ENCODE measurements at places on chromosomes 12 and 14.

DNA sequence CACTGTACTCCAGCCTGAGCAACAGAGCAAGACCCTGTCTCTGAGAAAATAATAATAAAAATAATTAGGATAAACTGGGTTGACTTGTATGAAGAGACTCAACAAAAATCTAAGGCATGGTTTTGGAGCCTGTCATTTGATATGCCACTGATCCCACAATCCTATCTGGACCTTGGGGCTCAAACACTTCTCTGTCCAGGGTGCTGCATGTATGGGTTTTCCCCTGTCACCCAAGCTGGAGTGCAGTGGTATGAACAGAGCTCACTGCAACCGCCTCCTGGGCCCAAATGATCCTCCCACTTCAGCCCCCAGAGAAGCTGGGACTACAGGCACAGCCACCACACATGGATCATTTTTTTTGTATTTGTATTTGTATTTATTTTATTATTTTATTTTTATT is 5.3 kb upstream of the VSIG10 start:
- DNase-seq = no peak

DNA sequence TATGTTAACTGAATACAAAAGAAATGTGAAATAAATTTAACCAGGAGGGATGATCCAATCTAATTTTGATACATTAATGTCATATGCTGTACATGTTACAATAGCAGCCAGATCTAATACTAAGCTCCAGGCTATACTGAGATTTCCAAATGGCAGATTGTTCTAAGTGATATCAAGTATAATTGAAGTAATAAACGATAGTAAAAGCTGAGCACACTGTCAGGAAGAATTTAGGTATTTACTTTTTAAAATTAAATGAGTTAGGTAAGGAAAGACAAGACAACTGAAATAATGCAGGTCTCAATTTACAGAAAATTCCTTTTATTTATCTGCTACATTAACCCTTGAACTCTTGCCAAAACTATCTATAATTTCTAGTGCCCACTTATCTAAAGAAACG is 39.9 kb downstream of the INSM2 start:
- no peak for DNase-seq

- peak; percentile 92 for DNase-seq
Measured at GRCh38 chr12:685388-685787, 22.1 kb upstream of the NINJ2 start.

DNA sequence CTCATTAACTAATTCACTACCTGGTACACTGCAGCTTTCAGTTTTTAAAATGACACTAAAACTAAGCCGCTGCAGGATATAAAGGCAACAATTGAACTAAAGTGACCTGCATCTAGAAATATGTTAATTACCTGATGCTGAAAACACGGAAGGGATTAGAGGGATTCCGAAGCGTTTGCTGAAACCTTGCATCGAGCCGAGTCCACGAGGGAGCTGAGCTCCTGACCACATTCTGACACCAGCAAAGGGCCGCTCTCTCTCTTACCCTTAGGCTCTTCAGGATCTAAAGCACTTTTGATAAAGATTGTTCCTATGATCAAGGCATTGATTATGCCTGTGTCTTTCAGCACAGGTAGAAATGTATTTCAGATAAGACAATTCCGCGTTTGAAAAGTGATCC is 59.5 kb upstream of the CDKN3 start:
- DNase-seq = no peak

DNA sequence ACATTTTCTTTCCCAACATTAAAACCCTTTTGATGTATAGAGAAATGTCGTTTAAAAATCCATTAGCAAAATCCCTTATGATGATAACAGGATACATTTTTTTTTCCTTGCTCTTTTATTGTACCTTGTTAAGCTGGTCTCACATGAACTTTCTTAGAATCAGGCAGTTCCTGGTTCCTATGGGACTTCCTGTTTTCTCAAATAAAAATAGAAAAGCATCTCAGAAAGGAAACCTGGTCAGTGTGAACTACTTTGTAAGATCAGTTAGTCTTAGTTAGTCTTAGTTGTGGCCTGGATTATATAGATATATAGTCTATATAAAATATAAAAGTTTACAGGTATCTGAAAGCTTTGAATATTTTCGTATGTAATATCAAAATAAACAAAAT is 40.3 kb downstream of the LEMD3 start:
- DNase-seq = no peak

- no peak for DNase-seq
Measured at GRCh38 chr14:75001261-75001660, 1.5 kb upstream of the EIF2B2 start.

GRCh38 chr14:75050852-75051555 is at the start of gene MLH3:
MLH3 (minus strand) TSS chr14:75051467; CDS start chr14:75049655, 1,812 bp downstream.
- DNase-seq = peak; percentile 72

DNA sequence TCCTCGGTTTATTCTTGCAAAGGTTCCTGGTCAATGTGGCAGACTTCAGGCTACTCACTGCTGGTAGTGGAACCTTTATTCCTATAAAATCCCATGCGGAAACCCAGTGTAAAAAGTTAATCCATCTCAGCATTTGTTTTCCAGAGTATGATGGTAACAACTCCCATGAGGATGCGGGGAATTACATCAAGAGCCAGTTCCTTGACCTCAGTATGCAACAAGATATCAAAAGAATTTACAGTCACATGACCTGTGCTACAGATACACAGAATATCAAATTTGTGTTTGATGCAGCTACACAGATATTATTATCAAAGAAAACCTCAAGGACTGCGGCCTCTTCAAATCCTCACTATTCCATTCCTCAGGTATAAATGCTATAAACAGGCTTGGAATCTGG is 19.3 kb downstream of the CPM start:
- no peak for DNase-seq

- peak; percentile 39 for DNase-seq
Measured at GRCh38 chr12:69070319-69071090, 137.5 kb upstream of the CPM start.

DNA sequence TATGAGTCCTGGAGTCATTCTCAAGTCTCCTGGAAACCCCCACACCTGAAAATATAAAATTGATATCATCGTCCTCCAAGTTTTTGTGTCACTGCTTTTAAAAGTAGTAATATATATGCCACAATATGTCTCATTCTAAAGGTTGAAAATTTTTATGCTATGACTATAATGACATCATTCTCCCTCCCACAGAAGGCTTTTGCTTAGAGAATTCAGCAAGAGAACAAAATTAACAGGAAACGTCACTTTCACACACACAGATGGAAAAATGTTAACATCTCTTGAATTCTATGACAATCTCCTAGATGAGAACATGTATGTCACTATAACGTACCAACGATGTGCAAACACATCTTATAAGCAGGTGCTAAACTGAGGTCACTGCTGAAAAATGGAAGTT is 498.3 kb downstream of the FOXG1 start:
- DNase-seq = no peak

GRCh38 chr12:70635755-70636154 is 1.5 kb downstream of the PTPRB start:
- no peak for DNase-seq

DNA sequence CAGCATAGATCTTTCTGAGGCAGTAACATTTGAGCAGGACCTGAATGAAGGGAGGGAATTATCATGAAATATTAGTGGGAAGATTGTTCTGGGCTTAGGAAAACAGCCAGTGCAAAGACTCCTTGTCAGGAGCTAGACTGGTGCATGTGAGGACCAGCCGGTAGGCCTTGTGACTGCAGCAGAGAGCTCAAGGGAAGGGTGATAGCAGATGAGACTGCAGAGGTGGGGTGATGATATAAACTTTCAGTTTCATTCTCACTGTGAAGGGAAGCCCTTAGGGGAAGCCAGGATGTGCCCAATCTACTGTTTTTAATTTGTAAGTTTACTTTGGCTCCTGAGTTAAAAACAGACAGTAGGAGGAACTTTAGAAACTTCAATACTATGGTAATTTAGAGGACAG is 12.4 kb downstream of the IL22 start:
- peak; percentile 46 for DNase-seq

- no peak for DNase-seq
Measured at GRCh38 chr14:77043177-77043983, 14.9 kb upstream of the IRF2BPL start.

DNA sequence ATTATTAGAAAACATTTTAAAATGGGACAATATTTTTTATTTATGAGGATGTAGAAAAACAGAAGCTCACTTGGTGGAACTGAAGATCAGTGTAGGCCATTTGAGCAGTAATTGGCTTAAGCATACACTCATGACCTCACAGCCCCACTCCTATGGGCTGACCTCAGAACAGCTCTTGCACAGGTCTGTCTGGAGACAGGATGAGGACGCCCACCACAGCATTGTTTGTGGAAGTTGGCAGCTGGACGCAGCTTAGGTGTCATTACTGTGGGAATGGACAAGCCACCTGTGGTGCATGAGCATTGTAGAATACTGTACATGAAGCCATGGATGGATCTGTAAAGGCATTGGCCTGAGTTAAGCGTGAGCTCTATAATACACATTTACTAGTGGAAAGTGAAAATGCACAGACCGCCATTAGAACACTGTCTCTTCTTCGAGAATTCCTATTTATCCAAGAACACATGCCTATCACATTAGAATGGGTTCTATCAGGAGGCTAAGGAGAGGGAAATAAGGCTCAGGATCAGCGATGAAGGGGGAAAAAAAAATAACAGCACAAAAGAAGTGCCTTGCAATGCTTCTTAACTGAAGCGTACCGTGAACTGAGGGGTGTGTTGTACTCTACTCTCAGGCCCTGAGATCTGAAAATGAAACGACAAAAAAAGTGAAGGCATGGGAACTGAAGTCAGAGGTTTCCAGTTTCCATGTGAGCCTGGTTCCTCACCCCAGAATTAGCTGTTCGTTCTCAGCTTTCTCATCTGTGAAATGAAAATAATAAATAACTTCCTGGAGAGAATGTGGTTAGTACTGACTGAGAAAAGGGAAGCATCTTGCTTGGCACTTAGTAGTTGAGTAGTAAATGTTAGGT is 33.6 kb downstream of the KCNA1 start:
- no peak for DNase-seq

DNA sequence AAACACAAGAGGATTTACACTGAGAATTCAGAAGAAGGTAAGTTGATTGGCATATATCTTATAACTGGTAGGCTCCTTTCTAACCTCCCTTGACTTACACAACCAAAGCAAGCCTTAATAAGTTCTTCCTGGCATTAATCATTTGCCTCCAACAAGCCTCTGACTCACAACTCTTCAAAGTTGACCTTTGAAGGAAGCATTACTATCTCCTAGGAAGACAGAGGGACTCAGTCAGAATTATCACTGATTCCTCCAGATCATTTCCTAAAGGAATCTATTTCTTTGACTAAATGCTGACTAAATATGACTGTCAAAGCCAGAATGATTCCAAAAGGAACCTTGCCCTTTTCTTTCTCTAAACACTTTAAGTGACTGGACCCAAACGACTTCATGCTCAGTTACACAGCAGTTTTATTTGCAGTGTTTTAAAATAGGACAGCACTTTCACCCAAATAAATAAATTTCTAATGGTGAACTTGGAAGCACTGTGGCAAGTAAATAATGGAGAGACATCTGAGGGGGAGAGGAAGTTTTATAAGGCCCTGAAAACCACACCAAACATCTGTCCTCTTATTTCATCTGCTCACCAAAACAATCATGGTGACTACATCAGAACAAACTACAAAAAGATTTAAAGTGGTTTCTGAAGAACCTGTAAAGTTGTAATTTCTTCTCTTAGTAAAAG is 128.2 kb downstream of the KLHL28 start:
- no peak for DNase-seq

- no peak for DNase-seq
Measured at GRCh38 chr12:92304371-92305055, 158.9 kb upstream of the BTG1 start.

GRCh38 chr14:71698673-71699072 is 233.6 kb upstream of the RGS6 start:
- DNase-seq = no peak

- peak; percentile 15 for DNase-seq
Measured at GRCh38 chr14:34713681-34714319, 593 bp downstream of the CFL2 start.

GRCh38 chr12:123748661-123749060 is 13.4 kb upstream of the DNAH10 start:
- DNase-seq = no peak

GRCh38 chr12:13103391-13104033 is at the start of gene GSG1:
GSG1 (minus strand) TSS chr12:13103667; CDS start chr12:13103512, 155 bp downstream.
- DNase-seq = no peak

DNA sequence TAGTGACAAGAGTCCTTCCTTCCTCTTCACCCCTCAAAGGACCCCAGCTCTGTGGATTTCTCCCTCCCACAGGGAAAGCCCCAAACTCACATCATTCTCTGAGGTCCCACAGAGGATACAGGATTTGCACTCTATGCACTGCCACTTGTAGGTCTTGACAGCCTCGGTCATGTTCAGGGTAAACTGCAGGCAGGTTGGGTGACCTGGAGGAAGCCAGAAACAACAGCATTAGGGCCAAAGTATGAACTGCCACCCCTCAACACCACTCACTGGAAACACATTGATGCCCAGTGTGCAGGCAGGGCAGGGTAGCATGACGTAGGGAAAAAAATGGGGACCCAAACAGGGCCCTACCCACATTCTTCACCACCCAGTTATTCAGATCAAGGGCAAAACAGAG is 264.4 kb downstream of the DPF3 start:
- no peak for DNase-seq

- no peak for DNase-seq
Measured at GRCh38 chr12:131153956-131154355, 200.2 kb downstream of the ADGRD1 start.

GRCh38 chr14:52846591-52846990 is 55.2 kb upstream of the GNPNAT1 start:
- DNase-seq = no peak

DNA sequence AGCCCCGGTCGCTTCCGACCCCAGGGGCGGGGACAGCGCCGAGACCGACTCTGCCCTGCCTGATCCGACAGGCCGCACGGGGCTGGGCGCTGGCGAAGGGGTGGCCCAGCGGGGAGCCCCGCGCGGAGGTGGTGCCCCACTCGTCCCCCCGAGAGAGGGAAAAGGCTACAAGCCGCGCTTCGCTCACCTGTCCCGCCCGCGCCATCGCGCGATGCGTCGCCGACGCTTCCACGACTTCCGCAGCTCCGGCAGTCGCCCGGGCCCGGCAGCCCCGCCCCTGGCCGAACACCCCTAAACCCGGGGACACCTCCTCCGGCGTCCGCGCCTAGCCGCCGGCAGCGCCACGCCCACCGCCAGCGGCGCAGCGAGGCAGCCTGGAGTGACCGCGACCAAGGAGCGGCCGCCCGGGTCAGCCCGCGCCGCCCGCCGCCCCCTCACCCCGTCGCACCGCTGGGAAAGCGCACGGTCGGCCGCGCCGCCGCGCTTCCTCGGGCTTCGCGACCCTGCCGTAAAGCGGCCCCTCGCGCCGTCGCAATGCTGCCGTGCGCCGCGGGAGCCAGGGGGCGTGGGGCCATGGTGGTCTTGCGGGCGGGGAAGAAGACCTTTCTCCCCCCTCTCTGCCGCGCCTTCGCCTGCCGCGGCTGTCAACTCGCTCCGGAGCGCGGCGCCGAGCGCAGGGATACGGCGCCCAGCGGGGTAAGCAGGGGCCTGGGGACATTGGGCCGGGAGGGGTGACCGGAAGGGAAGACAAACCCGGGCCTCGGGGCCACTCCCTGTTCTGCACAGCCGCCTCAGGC is at the start of the genes BAG5 and COA8:
Gene BAG5, minus strand, starts transcription at position 229 of the 797 bp plus-strand sequence. CDS start 1,493 bp downstream, outside the sequence.
Gene COA8, plus strand, starts transcription at position 532 of the 797 bp plus-strand sequence. Its CDS starts 42 bp downstream, at position 574.
- peak; percentile 88 for DNase-seq

DNA sequence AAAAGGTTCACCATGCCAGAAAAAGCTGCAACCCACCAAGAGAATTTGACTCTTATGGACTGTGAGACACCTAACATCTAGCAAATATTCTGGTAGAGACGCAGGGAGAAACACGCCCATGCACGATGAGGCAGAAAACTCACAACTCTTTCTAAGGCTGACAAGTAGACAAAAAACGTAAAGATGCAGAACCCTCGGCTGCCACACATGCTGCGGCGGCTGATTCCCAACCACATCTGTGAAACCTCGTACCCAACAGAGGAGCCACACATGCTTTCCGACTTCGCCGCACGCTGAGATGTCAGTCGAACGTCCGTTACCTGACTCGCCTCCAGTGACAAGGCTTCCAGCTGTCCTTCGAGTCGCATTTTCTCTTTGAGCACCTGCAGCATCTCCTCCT is 21.8 kb downstream of the GOLGA3 start:
- no peak for DNase-seq

Data from CD4-positive, alpha-beta memory T cell (primary cell).